ENCODE measurements at places on chromosomes 4 and X.

DNA sequence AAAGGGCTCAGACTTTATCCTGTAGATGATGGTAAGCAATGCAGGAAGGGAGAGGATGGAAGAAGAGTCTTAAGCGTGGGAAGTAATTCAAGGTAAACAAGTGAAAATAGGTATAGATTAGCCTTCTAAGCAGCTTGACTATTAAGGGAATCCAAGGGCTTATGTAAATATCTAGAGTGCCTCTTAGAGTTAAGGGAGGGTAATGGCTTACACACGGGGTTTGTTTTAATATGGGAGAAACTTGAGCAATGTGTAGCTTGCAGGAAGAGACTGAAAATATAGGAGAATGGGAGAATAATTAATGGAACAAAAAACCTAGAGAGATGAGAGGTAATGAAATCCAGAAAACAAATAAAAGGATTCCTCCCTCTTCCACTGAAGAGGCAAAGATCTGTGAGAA, 12.8 kb upstream of the SAP30 start:
- no peak for DNase-seq

- no peak for DNase-seq
These were observed 34.5 kb downstream of the PHKA2 start for GRCh38 chrX:18949291-18949943.

DNA sequence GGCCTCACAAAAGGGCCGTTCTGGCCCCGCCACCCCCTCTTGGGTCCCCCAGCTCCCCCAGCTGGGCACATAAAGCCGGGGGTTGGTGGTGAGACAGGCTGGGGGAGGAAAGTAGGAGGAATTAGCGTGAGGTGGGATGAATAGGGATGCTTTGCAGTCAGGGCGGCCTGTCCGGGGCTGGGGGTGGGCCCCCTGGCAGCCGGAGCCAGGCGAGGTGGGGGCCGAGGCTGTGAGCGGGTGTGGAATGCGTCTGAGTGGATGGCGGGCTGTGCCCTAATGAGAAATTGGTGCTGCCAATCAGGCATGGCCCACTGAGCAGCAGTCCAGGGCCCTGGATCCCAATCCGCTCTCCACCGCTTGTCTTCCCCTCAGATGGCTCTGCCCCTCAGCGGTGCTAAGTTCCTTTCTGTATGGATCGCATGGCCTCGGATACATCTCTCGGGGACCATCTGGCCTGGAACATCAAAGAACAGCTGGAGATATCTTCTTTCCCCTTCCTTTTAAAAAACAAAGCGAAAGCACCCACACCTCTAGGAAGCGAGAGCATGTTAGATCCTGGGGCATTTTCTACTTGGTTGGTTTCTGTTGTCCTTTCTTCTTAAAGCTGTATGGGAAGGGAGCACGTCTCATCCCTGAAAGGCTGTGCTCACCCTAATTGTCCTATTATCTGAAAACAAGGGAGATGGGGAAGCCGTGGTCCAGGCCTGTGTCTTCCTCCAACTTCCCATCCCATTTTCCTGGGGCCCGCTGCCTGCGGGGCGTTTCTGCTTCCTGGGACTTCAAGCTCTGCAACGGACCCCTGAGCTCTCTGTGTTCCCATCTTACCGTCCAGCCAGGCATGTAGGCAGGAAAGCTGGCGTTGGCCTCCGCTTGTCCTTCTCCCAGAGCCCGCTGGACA, 106.9 kb downstream of the SORCS2 start:
- DNase-seq = no peak

GRCh38 chr4:27215220-27215826, 354.7 kb downstream of the STIM2 start:
- DNase-seq = no peak

- DNase-seq = no peak
These were observed 136.2 kb downstream of the CPXCR1 start for GRCh38 chrX:88883200-88883599.

GRCh38 chrX:131728295-131729145, 184.6 kb downstream of the OR13H1 start:
- DNase-seq = no peak

- no peak for DNase-seq
These were observed 148.8 kb downstream of the APBB2 start for GRCh38 chr4:41065434-41066006.

- no peak for DNase-seq
These were observed 552.6 kb downstream of the TRIML1 start for GRCh38 chr4:188691811-188692210.

GRCh38 chrX:42127563-42127962, 204.2 kb upstream of the CASK start:
- no peak for DNase-seq

DNA sequence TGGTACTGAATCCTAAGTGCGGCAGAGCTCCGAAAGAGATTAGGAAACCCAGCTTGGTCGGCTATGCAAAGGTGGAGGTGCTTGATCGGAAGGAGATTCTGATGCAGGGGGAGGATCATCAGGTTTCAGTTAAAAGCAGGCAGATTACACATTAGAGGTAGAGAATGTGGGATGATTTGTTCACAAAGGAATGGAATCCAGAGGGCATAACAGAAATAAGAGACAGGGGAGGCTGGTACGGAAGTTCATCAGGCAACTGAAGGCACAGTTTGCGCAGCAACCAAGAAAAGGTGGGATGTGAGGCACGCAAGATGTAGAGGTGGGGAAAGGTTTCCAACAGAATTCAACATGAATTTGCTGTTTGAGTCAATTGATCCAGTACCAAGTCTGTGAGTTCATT, 424 bp upstream of the ZNF330 start:
- no peak for DNase-seq

DNA sequence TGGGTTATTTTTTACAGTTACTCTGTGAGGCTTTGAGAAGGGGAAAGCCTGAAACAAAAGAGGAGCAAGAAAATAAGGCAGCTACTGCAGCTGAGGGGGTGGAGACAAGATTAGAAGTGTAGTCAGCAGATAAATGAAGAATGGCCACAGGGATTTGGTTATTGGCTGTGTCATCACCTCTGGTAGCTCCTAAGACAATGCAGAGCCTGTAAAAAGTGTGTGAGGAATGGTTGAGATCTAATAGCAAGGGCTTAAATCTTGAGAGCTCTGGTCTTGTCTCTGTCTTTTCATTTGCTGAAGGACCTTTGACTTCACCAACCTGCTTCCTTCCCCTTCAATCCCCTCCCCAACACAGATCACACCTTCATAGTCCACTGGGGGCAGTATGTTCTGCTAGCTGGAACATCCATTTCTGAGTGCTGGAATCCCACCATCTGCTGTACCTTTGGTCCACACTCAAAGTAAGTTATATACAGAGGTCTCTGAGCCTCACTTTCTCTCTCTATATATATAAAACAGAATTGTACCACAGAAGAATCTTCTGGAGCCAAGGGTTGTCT, 213.7 kb upstream of the ZIC3 start:
- no peak for DNase-seq

DNA sequence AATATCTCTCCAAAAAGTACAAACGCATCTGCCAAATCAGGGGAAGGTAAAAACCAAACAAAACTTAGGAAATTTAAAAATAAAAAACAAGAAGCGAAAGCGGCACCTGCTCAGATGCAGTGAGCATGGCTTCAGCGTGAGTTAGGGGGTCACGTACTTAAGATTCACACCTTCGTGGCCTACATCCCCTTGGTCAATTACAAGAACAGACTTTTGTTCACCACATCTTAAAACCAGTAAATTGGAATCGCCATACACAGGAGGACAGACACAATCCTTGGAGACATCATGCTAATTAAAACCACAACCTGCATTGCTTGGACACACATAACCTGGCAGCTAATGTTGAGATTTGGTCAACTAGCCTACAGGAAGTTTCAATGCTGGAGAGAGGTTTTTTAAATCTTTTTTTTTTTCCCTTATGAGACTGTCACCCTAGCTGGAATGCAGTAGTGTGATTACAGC, 12.5 kb upstream of the SEL1L3 start:
- no peak for DNase-seq

- no peak for DNase-seq
These were observed 88.9 kb upstream of the TFDP3 start for GRCh38 chrX:133307094-133307493.

GRCh38 chr4:128880662-128881061, 71.2 kb downstream of the JADE1 start:
- no peak for DNase-seq

GRCh38 chrX:7147413-7147977, at the start of gene STS:
Gene STS (plus strand): TSS chrX:7147712. CDS start chrX:7253200, 105,488 bp downstream.
- no peak for DNase-seq

DNA sequence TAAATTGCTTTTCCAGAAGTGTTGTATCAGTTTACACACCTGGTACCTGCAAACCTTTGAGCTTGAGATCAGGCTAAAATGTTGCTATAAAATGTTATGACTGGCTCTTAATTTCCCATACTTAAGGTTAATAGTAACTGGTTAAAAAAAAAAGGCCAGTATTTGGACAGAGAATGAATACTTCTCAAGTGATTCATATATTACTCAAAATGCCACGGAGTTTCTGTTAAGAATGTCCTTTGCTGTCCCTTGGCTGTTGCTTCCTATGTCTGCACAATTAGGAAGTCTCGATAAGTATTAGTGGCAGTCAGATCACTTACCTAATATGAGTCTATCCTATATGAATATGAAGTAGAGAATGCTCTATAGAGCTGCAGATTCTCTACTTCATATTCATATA, 232.2 kb upstream of the IGFBP7 start:
- no peak for DNase-seq

GRCh38 chr4:183936574-183937345, 31.7 kb downstream of the STOX2 start:
- no peak for DNase-seq

DNA sequence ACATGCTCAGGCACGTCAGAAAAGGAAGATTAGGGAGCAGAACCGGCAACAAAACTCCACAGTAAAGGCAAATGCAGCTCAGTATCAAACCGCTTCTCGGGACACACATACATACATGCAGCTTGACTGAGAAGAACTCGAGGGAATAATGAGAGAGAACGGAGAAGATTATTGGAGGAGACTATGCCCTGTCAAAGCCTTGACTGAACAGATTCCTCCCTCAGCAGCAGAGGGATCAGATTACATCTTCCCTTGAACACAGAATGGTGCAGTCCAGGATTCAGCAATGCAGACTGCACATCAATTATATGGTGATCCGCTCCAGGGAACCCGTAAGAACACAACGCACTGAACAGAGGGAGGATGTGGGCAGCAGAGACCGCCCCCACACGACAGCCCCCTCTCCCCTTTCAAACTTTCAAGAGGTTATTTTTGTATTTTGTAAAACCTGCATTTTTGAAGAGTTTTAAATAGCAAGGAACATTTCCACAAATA, 183.2 kb downstream of the FBXW7 start:
- no peak for DNase-seq

- no peak for DNase-seq
These were observed 154.4 kb upstream of the KLF3 start for GRCh38 chr4:38509551-38509950.

DNA sequence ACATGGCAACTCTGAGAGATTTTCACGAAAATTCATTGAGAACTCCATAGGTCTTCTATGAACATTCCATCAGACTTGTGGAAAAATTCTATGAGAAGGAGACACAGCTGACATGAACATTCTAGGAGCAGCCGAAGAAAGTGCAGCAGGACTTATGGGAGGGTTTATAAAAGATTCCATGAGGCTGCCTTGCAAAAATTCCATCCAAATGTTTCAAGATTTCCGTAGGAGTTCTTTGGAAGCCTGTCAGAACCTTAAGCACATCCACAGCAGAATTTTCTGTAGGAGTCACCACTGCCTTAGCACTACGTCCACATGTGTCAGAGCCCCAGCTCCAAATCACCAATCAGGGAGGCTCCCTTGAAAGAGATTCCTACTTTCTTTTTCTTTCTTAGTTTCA, 67.0 kb upstream of the MSX1 start:
- DNase-seq = no peak

DNA sequence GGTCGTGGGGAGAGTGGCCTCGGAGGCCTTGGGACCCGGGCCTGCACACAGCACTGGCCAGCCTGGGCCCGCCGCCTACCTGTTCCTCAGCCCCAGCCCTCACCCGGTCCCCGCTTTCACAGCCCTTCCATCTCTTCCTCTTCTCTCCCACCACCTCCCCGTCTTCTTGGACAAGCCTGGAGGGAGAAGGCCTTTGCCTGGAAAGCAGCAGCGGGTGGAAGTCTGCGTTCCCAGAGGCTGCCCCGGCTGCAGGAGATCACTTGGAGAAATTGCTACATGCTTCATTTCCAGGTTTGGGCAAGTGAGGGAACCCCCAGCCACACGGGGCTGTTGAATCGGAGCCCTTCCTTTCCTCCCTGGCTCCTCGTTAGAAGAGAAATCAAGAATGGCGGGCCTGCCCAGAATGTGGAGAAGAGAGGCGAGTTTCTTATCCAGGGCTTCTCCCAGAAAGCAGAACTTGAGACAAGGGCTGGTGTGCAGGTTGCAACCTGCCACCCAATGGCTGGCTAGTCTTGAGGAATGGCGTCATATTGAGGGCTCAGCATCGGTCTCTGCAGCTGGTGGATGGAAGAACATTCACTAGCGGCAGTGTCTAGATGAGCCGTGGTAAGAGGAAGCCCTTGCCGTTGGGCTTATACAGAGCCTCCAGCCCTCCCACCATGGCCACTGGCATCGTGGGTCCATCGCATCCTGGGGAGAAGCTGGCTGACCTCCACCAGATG, 1.2 kb upstream of the PDZD4 start:
- no peak for DNase-seq

- DNase-seq = no peak
These were observed 137.4 kb downstream of the DKK2 start for GRCh38 chr4:106898621-106899230.

DNA sequence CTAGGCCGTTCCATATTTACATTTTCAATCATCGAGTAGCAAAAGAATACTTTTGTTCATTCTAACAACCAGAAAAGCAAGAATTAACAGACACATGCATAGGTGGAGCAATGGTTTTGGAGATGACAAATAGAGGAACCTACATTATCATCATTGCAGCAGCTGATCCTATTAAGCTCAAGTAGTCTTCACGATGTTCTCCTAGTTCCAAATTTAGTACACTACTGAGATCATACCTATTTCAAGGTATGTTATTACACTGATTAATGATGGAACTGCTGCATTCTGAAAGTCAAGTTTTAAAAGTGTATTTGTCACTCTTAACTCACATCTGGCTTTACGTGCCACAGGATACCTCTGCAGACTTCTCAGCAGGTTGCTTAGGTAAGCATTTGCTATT, 87.4 kb downstream of the ADGRA3 start:
- DNase-seq = no peak

GRCh38 chr4:38577462-38577861, 86.5 kb upstream of the KLF3 start:
- no peak for DNase-seq

DNA sequence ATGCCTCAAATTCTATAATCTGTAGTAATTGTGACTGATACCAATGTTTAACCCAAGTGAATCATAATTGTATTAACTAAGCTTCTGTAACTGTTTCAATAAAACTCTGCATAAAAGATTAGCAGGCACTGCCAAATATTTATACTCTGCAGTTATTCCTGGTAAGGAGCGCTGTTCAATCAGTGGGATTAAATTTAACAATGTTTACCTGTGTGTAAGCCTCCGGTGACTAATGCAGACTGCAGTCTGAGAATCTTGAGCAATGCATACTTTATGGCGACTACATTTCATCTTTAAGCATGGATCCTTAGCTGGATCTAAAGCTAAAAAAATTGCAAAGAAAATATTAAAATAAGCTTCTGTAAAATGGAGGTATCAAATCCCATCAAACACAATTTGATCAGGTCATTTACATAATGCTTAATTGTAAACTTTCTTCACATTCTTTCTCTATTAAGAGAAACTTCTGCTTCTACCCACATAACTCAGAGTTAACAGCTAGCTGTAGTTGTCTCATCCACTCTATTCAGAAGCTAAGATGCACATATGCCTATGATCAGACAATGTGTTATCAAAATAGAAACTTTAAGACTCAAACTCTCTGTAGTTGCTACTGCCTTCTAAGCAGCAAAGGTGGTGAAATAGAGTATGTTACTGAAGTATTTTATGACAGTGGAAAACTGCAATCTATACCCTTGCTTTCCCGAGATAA, 234.0 kb downstream of the SPOCK3 start:
- DNase-seq = no peak
